Activated CD4-positive, CD25-positive, alpha-beta regulatory T cell treated with anti-CD3 and anti-CD28 coated beads, Interleukin-2, amount 50 U/mL, for 24 hours (primary cell): ENCODE measurements at places on chromosomes 2 and 18.
A peak's percentile ranks its signal among the peaks of the same experiment; 100 is the strongest.

DNA sequence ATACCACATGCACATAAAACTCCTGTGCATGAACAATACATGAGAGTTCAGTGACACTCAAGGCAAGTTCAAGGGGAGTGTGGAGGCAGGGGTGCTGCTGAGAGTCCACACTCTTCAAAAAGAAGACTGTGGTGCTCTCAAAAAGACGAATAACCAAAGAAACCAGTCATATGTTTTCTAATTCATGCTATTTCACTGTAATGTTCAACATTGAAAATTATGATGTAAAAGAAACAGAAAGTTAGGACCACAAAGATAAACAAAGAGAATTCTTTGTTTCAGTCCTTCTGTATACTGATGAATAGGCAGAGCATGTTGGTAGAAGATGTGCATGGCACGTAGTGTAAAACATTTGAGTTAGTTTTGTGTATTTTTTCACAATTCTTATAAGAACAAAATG, 864.2 kb upstream of the LRATD1 start:
- no peak for ATAC-seq

DNA sequence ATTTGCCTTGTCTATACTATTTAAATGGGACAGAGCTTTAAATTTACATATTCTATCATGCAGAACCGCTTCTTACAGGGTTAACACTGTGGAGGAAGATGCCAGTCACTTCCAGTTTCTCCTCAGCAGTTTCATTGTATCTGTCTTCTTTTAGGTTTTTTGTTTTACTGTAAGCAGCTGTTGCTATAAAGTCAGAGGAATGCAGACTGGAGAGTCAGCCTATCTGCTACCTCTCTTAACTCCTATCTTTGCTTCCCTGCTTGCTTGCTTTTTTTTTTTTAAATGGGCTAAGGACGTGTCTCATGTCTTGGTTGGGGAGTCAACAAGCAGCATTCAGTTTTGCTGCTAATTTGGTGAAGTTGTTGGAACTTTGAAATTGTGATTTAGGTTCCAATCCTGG, 8.9 kb downstream of the EPC2 start:
- peak; percentile 30 for ATAC-seq

GRCh38 chr18:24491927-24492834, 31.7 kb downstream of the HRH4 start:
- no peak for ATAC-seq

- ATAC-seq, result no peak
Observed at GRCh38 chr2:73099486-73099885, 13.3 kb downstream of the RAB11FIP5 start.

- no peak for ATAC-seq
Observed at GRCh38 chr2:126698376-126698775, 42.4 kb downstream of the GYPC start.

DNA sequence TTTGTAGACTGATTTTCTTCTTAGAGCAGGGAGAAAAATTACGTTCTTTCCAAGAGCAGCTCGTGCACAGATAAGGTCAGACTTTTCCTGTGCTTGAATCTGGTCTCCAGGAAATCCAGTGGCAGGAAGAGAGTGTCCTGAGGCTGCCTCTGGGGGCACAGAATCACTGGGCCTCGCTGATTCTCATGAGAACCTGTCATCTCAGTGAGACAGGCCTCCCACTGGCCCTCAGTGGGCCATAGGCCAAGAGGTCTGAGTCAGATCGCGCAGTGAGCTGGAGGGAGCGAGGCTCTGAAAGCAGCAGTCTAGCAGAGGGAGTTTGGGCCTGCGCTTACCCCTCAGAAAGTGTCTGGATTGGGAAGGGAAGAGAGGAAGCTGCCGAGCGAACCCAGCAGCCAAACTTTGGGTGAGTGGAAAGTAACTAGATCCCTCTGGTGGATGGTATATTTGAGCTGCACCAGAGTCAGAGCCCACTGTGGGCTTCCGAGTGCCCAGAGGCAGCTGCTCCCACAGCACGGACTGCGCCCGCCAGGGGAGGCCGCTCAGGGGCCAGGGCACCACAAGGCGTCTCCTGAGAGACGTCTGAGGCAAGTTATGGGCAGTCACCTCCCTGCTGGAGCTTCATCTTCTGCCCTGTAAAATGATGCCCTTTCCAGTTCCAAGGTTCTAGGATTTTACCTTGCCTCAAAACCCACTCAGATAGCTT, 8.2 kb downstream of the GDF7 start:
- ATAC-seq, result no peak

GRCh38 chr2:27369471-27370025, 590 bp downstream of the EIF2B4 start:
- ATAC-seq, result no peak

DNA sequence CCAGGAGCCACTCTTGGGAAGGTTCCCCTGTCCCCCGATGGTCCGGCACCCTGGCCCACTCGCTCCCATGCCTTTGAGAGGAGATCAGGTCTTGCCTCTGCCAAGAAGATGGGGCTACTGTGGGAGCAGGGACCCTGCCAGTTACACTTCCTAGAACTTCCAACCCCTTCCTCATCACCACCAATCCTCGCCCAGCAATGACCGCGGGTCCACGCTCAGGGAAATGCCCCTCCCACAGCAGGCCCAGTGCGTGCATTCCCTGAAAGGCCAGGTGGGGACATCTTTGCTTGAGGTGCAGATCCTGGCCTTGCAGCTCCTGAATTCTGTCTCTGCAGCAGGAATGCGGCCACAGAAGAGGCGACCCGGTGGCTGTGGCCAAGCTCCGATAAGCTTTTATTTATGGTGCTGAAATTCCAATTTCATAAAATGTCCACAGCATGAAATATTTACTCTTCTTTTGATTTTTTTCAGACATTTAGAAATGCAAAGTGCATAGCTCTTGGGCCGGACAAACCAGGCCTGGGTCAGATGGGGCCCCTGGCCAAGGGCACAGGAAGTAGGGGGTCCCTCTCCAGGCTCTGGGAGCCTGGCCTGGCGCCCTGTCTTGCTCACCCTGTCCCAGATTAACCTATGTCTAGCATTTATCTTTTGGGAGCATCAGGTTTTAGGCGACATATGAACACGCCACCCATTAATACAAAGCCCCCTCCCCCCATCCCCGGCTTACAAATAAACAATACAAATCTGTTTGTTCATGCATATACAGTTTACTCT, 29.8 kb downstream of the PXDN start:
- no peak for ATAC-seq

DNA sequence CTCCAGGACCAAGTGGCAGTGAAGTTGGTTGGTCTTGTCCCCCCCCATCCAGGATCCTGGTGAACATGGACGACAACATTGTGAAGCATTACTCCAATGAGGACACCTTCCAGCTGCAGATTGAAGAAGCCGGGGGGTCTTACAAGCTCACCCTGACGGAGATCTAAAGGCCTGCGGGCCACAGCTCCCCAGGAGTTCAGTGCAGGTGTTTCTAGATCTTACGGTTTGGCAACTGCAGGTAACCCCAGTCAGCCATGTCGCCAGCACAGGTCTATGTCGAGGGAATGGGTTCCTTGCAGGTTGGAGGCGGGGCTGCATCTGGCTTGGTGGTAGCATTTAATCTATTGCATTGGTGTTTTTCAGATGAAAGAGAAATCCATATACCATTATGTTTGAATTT, 42.8 kb upstream of the KLF11 start:
- ATAC-seq, result no peak

- ATAC-seq, result no peak
Observed at GRCh38 chr18:75044296-75044695, 164.6 kb downstream of the PTGR3 start.

GRCh38 chr2:64251497-64252250, 107.5 kb upstream of the PELI1 start:
- no peak for ATAC-seq

- ATAC-seq, result no peak
Observed at GRCh38 chr2:61432990-61433389, 37.9 kb downstream of the USP34 start.

GRCh38 chr18:10579079-10579867, 53.4 kb downstream of the NAPG start:
- ATAC-seq, result no peak

- ATAC-seq, result no peak
Observed at GRCh38 chr2:1497122-1497611, 83.9 kb downstream of the TPO start.

- no peak for ATAC-seq
Observed at GRCh38 chr2:207403950-207404349, 125.8 kb upstream of the CREB1 start.

DNA sequence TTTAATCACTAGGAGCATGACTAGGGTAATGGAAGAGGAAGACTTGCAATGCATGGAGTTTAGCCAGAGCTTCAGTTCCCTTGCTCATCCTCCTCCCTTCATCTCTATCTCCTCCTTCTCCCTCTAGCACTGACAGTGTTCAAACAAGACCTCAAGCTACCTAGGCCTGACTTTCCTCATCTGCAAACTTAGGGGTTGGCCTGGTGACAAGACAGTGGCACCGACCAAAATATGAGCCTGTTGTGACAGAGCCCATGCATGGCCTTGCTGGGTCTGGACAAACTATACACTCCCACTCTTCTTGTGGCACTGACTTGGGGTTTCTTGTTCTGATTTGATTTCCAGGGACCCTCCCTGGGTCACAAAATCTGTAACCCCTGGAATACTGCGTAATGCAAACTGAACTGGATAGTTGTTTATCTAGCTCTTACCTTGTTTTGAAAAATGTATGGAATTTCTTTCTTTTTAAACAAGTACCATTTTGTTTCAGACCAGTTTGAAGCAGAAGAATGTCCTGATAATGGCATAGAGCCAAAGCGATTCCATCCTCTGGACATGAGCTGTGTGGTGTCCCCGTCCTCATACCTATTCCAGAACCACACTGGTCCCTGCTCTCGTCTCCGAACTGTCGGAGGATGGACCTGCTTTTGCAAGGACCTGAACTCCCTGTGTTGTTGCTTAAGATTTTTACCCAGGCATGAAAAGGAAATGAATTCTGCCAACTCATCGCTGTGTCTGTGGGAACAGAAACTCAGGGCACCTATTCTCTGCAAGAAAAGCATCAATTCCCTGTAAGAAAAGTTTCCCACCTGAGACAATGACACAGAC, 33.4 kb upstream of the PPP4R1 start:
- no peak for ATAC-seq

- peak; percentile 23 for ATAC-seq
Observed at GRCh38 chr2:27356056-27356381, 545 bp downstream of the GTF3C2 start.

DNA sequence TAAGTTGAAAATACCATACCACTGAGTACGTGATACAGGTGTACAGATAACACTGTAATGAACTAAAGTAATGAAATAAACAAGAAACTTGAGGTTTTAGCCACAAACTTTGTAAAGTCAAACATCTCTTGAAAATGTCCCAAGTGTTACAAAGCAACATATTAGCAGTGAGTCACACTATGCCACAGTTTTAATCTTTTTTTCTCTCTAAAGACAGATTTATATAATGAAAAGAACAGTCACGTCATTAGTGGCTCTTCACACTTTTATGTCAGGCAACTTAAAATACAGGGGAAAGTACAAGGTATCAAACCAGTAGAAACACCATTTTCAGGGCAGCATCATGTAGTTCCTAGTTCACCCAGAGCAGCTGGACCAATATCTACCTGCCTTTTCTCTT, 42.1 kb downstream of the RAPH1 start:
- ATAC-seq, result peak; percentile 86

DNA sequence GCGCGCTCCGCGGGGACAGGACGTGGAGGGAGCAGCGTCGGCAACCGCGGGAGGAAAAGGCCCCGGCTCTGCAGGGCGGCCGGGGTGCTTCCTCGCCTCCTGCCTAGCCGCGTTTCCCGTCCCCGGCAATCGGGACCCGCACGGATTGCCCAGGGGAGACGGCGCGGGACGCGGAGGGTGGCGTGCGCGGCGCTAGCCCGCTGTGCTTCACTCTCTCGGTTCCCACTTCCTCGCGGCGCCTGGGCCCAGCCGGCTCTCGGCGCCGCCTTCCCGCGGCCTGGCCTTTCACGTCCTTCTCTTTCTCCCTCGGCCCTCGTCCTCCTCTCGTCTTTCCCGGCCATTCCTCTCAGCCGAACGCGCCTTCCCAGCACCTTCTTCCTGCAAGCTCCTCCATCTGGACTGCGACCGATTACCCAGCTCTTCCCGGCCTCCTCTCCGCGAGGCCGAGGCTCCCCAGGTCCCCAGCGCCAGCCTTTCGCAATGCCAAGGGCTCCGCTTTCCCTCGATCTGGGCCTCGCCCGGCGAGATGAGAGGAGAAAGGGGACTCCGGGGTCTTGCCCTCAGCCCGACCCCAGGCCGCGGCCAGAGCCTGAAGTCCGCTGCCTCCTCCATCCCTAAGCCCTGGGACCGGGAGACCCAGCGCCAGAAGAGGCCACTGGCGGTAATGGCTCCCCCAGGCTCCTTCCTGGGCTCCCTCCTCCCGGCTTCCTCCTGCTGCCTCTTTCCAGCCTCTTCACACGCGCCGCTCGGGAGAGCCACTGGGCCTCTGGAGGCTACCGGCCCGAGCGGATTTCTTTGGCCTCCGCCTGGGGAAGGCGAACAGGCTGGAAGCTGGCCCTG, 34.3 kb upstream of the ATP6V1B1 start:
- ATAC-seq, result no peak

GRCh38 chr2:101295895-101296294, 12.6 kb downstream of the RNF149 start:
- no peak for ATAC-seq

GRCh38 chr2:173086518-173087213, 11.0 kb downstream of the MAP3K20 start:
- ATAC-seq, result no peak

DNA sequence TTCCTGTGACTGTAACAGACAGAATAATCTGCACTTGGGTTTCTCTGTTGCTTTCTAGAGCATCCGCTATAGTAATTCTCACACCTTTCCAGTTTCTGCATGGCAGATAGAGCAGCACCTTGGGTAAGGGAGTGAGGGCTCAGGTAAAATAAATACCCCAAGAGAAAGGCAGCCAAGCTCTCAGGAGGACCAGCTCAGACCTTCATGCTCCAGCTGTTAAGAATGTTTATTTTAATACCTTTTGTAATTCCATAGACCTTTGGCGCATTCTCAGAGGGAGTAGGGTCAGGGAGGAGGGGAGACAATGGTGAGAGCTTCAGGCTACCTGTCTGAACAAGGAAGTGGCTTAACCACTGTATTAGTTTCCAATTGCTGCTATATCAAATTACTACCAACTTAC, 16.2 kb upstream of the TMEM178A start:
- no peak for ATAC-seq
